Posterior vena cava (tissue), 2 donors: ENCODE measurements at places on chromosomes 4 and X. TPM values are rescaled to one million over a fixed set of nuclear protein-coding genes. Genes with fewer than 3 reads are reported as not detected.

DNA sequence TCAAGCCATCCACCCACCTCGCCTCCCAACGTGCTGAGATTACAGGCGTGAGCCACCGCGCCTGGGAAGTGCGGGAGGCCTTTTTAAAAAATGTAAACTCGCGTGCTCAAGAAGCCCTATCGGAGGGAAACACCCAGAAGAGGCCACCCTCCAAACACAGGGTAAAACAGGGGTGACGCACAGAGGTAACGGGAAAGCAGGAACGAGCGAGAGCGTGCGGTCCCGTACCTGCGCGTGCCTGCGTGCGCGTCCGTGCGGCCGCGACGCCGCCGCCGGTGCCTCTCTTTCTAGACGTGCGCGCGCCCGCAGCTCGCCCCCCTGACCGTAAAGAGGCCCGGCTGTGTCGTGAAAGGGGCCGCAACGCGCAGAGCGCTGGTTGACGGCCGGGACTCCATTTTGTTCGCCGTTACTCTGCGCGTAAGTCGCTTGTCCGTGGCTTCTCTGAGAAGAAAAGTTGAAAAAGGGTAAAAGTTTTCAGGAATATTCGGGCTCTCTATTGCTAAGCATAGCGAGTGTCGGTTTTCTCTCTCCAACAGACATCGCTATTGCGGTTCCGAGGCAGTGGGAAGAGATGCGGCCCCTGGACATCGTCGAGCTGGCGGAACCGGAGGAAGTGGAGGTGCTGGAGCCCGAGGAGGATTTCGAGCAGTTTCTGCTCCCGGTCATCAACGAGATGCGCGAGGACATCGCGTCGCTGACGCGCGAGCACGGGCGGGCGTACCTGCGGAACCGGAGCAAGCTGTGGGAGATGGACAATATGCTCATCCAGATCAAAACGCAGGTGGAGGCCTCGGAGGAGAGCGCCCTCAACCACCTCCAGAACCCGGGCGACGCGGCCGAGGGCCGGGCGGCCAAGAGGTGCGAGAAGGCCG, at the start of gene MRFAP1:
TSS of gene MRFAP1 (plus strand) at position 394 of the 872 bp plus-strand sequence. CDS start at position 572, 178 bp downstream.
- peak; percentile 98 for DNase-seq

- no peak for DNase-seq
These were observed 776.0 kb downstream of the GLUD2 start for GRCh38 chrX:121823406-121823805.

The C4orf51 gene
- not detected for total RNA-seq

The TMEM154 gene
- total RNA-seq, result 4.0 TPM

The HTN3 gene
- total RNA-seq, result not detected
